ENCODE measurements at places on chromosomes 12 and 14.

DNA sequence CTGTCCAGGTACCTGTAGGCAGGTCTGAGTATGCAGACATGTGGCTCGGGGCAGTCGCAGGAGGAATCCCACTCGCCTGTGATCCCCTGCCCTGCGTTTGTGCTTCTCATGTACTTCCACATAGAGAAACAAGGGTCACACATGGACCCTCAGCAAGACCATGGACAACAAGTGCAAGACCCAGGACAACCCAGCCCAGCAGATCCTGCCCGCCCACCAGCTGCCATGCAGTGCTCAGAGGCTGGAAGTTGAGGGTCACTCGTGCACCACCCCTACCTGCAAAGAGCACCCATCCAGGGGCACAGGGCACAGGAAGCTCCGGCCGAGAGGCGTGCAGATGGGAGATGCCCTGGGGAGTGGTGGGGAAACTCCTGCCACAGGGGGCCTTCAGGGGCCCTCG is 67.5 kb upstream of the C14orf180 start:
- no peak for DNase-seq

DNA sequence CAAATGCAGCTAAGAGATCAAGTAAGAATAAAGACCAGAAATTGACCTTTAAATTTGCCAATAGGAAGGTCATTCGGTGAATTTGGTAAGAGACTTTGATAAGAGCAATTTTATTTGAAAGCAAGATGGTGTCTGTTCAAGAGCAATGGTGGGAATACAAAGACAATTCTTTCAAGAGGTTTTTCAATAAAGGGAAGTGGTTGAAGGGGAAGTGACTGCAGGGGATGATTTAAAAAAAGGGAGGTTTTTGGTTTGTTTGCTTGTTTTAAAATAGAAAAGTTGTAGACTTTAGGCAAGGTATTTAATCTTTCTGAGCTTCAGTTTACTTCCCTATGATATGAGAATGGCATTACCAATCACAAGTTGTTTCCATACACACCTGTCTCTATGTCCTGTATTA is 4.3 kb upstream of the APPL2 start:
- DNase-seq = no peak

DNA sequence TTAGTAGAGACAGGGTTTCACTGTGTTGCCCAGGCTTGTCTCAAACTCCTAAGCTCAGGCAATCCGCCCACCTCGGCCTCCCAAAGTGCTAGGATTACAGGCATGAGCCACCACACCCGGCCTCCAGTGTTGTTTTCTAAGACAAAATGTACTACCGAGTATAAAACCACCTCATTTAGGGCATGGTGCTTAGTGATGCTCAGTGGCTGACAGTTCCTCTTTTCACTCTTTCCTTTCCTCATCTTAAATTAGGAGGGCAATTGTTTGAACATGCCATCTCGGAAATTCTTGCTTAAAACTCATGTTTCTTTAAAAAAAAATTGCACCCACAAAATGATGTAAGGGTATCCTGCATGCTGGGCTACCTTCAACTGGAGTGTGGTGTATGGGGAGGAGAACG is 89.0 kb downstream of the RFX4 start:
- DNase-seq = no peak

- DNase-seq = no peak
Measured at GRCh38 chr12:18486036-18486435, 224.7 kb downstream of the PIK3C2G start.

- DNase-seq = no peak
Measured at GRCh38 chr12:105227879-105228278, 8.1 kb downstream of the APPL2 start.

GRCh38 chr14:103925316-103925715 is 2.9 kb upstream of the TDRD9 start:
- DNase-seq = no peak

DNA sequence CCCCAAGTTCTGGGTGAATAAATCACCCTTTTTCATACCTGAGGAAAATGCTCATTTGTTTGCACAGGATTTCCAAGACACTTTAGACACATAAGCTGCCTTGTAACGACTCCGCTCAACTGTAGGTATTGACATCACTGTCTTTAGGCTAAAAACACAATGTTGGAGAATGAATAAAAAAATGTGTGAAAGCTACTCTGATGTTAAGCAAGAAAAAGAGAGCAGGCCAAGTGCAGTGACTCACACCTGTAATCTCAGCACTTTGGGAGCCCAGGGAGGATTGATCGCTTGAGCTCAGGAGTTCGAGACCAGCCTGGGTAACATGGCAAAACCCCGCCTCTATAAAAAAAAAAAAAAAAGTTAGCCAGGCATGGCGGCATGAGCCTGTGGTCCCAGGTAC is 11.1 kb upstream of the CIPC start:
- no peak for DNase-seq

GRCh38 chr14:29913566-29913965 is 14.1 kb downstream of the PRKD1 start:
- DNase-seq = no peak

DNA sequence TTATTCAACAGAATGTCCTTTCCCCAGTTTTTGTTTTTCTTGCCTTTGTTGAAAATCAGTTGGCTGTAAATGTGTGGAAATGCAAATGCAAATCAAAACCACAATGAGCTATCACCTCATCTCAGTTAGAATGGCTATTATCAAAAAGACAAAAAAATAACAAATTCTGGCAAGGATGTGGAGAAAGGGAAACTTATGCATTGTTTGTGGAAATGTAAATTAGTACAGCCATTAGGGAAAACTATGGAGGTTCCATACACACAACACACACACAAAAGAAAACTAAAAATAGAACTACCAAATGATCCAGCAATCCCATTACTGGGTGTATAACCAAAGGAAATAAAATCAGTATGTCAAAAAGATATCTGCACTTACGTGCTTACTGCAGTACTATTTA is 518.8 kb upstream of the ATXN7L3B start:
- no peak for DNase-seq

- DNase-seq = no peak
Measured at GRCh38 chr14:101780390-101780789, 18.9 kb downstream of the PPP2R5C start.

GRCh38 chr14:36279306-36280190 is 40.9 kb downstream of the MBIP start:
- no peak for DNase-seq

DNA sequence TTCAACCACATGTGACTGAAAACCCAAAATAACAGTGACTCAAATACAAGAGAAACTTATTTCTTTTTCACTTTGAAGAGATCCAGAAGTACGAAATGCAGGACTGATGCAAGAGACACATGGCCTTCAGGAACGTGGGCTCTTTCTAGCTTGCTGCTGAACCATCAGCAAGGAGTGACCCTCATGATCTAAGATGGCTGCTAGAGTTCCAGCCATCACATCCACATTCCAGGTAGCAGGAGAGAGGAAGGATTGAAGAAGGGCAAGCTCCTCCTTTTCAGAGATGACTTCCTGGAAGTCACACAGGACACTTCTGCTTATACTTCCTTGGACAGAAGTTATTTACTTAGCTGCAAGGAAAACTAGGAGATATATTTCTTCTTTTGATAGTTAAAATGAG is 67.6 kb upstream of the BCL11B start:
- DNase-seq = no peak

DNA sequence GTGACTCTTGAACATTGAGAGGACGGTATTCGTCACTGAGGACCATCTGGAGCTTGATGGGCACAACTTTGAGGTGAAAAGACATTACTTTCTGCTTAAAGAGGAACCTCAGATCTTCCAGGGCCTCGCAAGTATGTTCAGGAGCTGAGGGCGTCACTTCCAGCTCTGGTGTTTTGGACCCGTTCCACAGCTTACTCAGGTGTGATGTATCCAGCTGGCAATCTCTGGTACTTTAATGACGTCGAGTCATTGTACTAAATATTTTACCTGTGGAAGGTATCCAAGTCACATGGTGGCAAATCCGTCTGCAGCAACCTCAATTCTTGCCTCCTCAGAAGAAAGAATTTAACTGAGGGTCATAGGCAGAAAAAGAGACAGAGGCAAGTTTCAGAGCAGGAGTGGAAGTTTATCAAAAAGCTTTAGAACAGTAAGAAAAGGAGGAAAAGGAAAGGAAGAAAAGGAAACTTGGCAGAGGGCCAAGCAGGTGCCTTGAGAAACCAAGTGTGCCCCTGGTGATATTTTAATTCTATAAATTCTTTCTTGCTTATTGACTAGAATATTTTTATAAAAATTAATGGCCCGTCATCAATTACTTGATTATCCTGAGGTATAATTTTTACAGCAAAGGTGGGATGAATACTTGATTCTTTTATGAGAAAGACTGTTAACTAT is 250.6 kb downstream of the AEBP2 start:
- no peak for DNase-seq

- DNase-seq = no peak
Measured at GRCh38 chr12:123599721-123600120, 2.2 kb upstream of the DDX55 start.

GRCh38 chr12:94289461-94290312 is 141.3 kb downstream of the PLXNC1 start:
- no peak for DNase-seq

DNA sequence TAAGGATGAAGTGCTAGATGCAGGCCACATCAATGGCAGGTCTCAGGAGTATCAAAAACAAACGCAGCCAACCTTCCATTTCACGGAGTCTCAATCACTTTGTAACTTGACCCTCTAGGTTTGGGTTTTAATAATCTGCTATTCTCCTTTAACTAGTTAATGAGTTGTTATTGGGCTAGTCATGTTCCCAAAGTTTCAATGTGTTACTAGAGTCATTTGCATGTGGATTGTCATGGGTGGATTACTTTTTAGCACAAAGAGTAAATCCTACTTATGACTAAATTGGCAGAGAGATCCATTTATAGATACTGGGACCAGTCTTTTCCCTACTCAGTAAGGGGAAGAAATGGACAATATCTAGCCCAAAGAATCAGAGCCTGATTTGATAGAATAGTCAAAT is 151.0 kb downstream of the BCAT1 start:
- no peak for DNase-seq

- no peak for DNase-seq
Measured at GRCh38 chr14:89420502-89420901, 3.5 kb upstream of the FOXN3 start.

DNA sequence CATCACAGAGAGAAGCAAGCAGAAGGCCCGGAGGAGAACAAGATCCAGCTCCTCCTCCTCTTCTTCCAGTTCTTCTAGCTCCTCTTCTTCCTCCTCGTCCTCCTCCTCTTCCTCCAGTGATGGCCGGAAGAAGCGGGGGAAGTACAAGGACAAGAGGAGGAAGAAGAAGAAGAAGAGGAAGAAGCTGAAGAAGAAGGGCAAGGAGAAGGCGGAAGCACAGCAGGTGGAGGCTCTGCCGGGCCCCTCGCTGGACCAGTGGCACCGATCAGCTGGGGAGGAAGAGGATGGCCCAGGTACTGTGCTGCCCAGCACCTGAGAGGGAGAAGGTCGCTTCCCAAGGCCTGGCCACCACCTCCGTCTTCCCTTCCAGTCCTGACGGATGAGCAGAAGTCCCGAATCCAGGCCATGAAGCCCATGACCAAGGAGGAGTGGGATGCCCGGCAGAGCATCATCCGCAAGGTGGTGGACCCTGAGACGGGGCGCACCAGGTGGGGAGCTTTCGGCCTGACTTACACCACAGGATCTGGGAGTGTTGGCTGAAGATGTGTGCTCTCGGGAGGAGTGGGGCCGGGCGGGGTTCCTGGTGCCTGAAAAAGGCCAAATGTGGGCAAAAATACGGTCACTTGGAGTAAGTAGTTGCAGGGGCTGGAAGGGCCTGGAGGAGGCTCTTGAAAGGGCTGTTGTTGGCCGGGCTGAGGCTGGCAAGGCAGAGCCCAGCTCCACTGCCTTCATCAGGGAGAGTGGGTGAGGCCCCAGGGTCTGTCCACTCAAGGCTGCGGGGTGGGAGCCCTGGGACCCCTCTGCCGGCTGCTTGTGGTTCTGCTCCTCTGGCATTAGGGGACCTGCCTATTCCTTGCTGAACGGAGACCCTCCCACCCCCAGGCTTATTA is 1.4 kb downstream of the ARL6IP4 start:
- no peak for DNase-seq

- no peak for DNase-seq
Measured at GRCh38 chr14:76262641-76263040, 110.9 kb downstream of the GPATCH2L start.

DNA sequence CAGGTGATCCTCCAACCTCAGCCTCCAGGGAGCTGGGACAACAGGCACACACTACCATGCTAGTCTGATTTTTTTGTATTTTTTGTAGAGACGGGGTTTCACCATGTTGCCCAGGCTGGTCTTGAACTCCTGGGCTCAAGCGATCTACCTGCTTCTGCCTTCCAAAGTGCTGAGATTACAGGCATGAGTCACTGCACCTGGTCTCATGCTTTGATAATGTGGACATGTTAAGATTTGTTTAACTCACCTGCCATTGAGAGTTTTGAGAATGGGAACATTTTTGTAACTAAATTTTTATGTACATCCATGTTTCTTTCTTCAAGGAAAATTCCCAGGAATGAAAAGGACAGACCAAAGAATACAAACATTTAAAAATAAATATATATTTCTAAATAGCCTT is 121.2 kb downstream of the MIPOL1 start:
- DNase-seq = no peak

GRCh38 chr14:100165376-100165775 is 5.9 kb upstream of the DEGS2 start:
- no peak for DNase-seq

- no peak for DNase-seq
Measured at GRCh38 chr12:62760779-62761178, 174.2 kb downstream of the PPM1H start.

GRCh38 chr12:132185705-132186104 is 41.4 kb downstream of the NOC4L start:
- no peak for DNase-seq

GRCh38 chr12:107843351-107844311 is 69.1 kb downstream of the ASCL4 start:
- no peak for DNase-seq

DNA sequence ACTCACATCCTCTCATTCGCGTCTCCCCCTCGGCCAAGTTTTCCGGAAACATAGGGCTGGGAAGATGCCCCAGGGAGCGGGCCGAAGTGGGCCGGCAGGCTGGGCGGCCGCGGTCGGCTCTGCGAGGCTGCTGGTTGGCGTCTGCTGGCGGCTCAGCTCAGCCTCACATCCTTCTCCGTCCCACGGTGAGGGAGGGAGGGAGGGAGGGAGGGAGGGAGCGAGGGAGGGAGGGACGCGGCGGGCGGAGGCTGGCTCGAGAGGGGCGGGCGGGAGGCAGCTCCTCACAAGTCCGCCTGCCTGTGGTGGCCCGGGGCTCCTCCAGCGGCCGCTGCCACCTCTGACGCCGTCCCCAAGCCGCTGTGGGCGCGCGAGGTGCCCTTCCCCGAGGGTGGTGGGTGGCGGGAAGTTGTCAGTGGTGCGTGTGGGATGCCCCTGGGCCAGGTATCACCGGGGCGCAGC is 93.8 kb downstream of the RFLNA start:
- DNase-seq = peak; percentile 77

DNA sequence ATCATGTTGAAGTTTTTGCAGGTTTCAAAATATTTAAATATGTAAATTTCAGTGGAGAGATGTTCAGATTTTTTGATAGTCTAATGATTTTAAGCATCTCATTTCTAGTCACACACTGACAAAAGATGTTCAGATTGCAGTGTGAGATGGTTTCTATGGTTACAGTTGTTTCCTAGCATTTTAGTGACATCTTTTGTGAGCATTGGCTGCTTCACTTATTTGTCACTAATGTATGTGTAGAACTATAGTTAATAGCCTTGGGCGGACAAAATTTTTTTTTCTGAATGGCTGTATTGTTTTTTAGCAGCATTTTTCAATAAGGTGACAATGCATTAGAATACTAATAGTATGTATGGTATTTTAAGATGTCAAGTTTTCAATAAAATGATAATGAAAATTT is 315.6 kb upstream of the PRKD1 start:
- DNase-seq = no peak

- DNase-seq = no peak
Measured at GRCh38 chr12:47095446-47096236, 15.9 kb upstream of the AMIGO2 start.

- no peak for DNase-seq
Measured at GRCh38 chr12:83082690-83083276, 396.1 kb downstream of the TMTC2 start.
